Activated T-cell treated with anti-CD3 and anti-CD28 coated beads, Interleukin-2, amount 50 U/mL, for 72 hours (primary cell): ENCODE measurements at places on chromosomes 13 and 19. TPM values are rescaled to one million over a fixed set of nuclear protein-coding genes. Genes with fewer than 3 reads are reported as not detected.

The SOX1 gene
- total RNA-seq: 0.07 TPM

The TNNI3 gene
- not detected for total RNA-seq

- DNase-seq: no peak
Observed at GRCh38 chr19:10661946-10662345, 7.8 kb downstream of the ILF3 start.

DNA sequence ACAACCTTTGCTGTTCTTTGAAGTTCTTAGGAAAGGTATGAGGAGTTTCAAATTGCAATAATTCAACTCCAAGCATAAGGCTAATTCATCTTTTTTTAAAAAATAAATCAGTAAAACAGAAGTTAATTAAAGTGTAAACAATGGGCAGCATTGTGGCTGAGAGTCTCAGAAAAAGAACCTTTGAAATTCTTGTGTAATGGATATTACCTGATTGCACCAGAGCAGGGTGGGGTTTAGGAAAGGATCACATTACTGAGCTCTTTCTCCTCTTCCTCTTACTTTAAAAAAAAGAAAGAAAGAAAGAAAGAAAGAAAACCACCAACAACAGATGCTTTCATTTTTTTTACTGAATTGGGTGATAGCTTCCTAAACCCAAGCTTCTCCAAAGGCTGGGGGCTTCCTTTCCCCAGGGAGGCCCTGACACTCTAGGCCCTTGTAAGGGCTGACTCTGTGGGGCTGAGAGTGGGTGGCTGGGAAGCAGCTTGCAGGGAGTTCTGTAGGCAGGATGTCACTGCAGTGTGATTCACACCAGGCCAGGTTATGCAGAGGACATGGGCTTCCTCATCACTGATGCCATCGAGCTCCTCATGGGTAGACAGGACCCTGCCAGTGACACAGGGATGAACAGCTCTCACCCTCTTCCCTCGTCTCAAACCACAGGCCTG is 564.5 kb downstream of the FGF9 start:
- DNase-seq: peak; percentile 3

DNA sequence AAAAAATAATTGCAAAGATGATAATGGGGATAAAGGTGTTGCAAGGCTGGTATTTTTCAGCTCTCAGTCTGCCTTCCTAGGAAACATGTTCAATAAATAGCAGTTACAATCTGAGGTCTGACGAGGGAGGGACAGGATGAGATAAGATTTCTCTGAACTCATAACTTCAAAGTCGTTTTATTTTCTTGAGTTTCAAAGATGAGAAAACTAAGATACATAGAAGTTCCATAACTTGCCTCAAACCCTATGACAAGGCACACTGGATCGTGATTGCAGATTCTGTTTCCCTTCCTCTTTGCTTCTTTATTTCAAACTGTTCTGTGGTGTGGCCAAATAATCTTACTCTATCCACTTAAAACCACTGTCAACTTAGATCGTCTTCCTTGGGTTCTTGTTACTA is 327.2 kb downstream of the GPC5 start:
- no peak for DNase-seq

The CEACAM16 gene
- not detected for total RNA-seq
